ENCODE measurements at places on chromosomes 13 and 19.

DNA sequence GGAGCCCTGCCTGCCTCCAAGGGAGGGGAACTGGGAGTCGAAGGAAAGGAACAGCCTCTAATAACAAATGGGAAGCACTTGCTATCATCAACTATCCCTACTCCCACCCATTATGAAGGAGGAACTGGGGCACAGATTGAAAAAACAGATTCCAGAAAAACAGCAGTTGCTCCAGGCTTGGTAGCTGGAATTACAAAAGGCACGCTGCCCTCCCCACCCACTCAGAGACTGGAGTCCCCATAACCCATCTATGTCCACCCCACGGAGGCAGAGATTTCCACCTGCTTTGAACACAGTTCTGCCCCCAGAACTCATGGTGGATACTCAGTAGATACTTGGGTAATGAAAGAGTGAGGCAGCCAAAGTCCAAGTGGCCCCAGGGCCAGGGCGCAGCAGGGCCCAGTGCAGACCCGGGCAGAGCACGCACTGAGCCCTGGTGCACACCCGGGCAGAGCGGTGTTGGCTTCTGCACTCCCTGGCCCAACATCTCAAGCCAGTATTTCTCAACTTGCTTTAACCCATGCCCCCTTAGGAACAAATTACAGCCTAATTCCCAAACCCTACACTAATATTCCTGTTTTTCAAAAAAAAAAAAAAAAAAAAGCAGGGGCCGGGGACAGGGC lies 19.1 kb upstream of the CCNP start:
- no peak for DNase-seq

- peak; percentile 38 for DNase-seq
Observed at GRCh38 chr19:18278521-18279265, 2.7 kb downstream of the JUND start.

DNA sequence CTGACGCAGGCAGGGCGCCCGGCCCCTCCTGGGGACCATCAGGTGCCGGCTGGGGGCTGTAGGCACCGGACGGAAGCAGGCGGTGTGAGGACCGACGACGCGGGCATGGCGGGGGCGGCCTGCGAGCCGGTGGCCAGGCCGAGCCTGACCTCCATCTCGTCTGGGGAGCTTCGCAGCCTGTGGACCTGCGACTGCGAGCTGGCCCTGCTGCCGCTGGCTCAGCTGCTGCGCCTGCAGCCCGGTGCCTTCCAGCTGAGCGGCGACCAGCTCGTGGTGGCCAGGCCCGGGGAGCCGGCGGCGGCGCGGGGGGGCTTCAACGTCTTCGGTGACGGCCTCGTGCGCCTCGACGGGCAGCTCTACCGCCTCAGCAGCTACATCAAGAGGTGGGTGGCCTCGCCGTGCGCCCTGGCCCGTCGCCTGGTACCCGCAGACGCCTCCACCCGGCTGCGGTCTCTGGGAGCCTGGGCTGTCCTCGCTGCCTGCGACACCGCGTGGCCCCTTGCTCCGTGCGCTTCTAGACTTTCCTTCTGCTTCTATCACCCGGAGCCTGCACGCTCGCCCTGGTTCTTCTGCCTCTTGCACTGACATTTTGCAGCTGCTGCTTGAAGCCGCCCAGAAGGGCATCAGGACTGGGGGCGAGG lies 460 bp downstream of the MEDAG start:
- peak; percentile 36 for DNase-seq

DNA sequence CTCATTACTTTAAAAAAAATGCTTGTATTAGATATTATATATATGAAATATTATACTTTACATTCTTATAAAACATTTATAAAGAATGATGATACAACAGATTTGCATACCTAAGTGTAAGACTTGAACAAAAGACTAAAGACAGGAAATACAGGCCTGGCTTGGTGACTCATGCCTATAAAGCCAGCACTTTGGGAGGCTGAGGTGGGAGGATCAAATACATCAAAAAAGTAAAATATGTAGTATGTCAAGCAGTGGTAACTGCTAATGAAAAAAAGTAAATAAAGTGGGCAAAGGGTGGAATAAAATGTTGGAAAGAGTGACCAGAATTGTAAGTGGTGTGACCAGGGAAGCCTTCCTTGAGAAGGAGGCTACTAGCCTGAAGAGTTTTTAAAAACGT lies 133.7 kb downstream of the GGACT start:
- DNase-seq: peak; percentile 39

- DNase-seq: peak; percentile 79
Observed at GRCh38 chr13:97266772-97267417, 44.8 kb downstream of the MBNL2 start.

GRCh38 chr13:31274390-31274789 lies 74.6 kb downstream of the B3GLCT start:
- DNase-seq: peak; percentile 81

- no peak for DNase-seq
Observed at GRCh38 chr19:3536429-3537100, 2.4 kb upstream of the TEKTIP1 start.

GRCh38 chr13:40665126-40666044 lies 1.1 kb downstream of the FOXO1 start:
- peak; percentile 39 for DNase-seq

- DNase-seq: no peak
Observed at GRCh38 chr13:94966422-94966955, 254.1 kb upstream of the SOX21 start.

- no peak for DNase-seq
Observed at GRCh38 chr19:7789447-7789846, 26.4 kb downstream of the CLEC4M start.

GRCh38 chr13:97853550-97853949 lies 99.9 kb upstream of the IPO5 start:
- peak; percentile 23 for DNase-seq

DNA sequence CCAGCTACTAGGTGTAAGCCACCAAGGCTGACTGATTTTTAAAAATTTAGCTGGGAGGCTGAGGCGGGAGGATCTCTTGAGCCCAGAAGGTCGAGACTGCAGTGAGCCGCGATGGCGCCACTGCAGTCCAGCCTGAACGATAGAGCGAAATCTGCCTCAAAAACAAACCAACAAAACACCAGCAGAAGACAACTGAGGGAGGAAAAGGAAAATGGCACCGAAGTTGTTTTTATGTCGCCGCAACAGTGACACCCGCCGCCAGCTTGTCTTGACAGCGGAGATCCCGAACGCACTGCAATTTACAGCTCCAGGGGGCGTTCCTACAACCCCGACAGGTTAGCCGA lies 298 bp upstream of the FAM98C start:
- DNase-seq: no peak

Measured in choroid plexus epithelial cell (primary cell).